Upper lobe of right lung (tissue), 1 donor: ENCODE measurements at places on chromosomes 1 and 21. TPM values are rescaled to one million over a fixed set of nuclear protein-coding genes. Genes with fewer than 3 reads are reported as not detected.

- no peaks in the 10 kb centered on the region for H3K27me3 ChIP-seq
- H3K4me1 ChIP-seq = no peaks in the 10 kb centered on the region
- H3K27ac ChIP-seq = no peak overlapping the region
- H3K36me3 ChIP-seq = no peaks in the 10 kb centered on the region
- DNase-seq = no peak
These were observed 1569.0 kb upstream of the B3GALT2 start for GRCh38 chr1:194755241-194755994.

DNA sequence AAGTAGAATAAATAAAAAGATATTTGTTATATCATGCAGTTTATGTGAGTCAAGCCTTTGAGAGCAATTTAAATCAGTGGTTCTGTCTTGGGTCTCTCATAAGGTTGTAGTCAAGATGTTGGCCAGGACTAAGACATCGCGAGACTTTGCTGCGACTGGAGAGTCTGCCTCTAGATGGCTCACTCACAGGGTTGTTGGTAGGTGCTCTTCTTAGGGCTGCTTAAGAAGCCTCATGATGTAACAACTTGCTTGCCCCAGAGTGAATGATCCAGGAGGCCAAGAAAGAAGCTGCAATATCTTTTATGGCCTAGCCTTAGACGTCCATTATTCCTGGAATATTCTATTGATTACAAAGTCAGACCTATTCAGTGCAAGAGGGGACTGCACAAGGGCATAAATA lies 73.1 kb upstream of the CACHD1 start:
- no peak for DNase-seq
- H3K27ac ChIP-seq = no peak overlapping the region
- H3K36me3 ChIP-seq = no peaks in the 10 kb centered on the region
- no peak overlapping the region for H3K4me3 ChIP-seq

DNA sequence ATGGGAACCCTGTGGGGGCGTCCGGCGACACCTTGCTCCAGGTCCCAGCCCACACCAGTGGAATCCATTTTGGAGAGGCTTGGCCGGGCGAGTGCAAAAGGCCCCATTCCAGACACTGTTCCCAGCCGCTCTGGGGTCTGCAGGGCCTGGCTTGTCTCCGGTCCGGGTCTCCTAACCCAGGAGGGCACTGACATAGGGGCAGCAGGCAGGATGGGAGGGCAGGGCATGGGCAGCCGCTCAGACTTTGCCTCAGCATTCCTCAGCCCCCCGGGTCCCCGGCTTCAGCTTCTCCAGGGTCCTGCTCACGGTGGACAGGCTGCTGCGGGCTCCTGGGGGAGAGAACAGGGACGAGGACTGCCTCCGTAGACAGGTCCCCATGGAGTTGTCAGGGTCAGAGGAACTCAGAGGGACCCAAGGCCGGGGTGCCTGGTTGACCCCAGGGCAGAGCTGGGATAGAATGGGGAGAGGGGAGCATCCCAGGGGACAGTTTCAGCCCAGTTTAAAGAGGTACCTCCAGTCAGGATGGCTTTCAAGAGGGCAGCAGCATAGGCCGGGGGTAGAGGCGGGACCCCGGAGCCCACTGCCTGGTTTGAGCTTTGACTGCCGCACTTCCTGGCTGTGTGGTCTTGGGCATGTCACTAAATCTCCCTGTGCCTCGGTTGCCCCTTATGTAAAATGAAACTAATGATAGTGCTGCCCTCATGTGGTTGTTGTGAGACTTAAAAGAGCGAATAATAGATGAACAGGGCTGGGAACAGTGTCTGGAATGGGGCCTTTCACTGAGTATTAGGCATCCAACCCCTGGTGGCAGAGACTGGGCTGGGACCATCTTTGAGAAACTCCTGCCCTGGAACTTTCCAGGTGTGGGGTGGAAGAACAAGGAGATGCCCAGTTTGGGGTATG lies 3.7 kb downstream of the KNCN start:
- H3K4me1 ChIP-seq = no peaks in the 10 kb centered on the region
- peaks cover 36% of the 10 kb centered on the region for H3K27me3 ChIP-seq
- H3K4me3 ChIP-seq = no peak overlapping the region
- H3K27ac ChIP-seq = no peak overlapping the region

DNA sequence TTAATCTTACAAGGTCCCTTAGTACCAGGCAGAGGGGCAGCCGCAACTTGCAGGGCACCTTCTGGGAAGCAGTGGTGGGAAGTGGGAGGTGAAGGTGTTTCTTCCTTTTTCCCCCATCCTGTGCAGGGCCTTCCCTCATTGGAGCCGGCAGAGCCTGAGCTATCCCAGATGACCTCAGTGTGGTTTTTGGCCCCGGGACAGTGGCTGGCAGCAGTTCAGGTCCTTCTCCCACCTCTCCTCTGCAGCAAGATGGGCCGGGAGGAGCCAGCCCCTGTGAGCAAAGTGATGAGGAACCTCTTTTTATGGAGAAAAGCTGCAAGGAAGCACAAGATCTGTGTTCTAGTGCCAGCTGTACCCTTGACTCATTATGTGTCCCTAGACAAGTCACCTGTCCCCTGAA lies 6.8 kb downstream of the PFKFB2 start:
- H3K4me1 ChIP-seq = no peaks in the 10 kb centered on the region
- H3K27ac ChIP-seq = no peak overlapping the region
- no peaks in the 10 kb centered on the region for H3K27me3 ChIP-seq
- peaks cover 26% of the 10 kb centered on the region for H3K36me3 ChIP-seq

GRCh38 chr1:67148516-67149178 lies 13.9 kb upstream of the C1orf141 start:
- H3K27ac ChIP-seq = no peak overlapping the region
- no peaks in the 10 kb centered on the region for H3K27me3 ChIP-seq
- no peak for DNase-seq
- no peaks in the 10 kb centered on the region for H3K36me3 ChIP-seq

GRCh38 chr1:97252076-97252475 lies 530.5 kb downstream of the PTBP2 start:
- no peaks in the 10 kb centered on the region for H3K27me3 ChIP-seq
- no peak overlapping the region for H3K4me3 ChIP-seq
- DNase-seq = no peak
- H3K4me1 ChIP-seq = no peaks in the 10 kb centered on the region
- no peaks in the 10 kb centered on the region for H3K36me3 ChIP-seq
- no peak overlapping the region for H3K27ac ChIP-seq

The B4GALT2 gene
- total RNA-seq = 23.8 TPM

The PLEKHN1 gene
- 2.1 TPM for total RNA-seq

The GBP7 gene
- total RNA-seq = 0.32 TPM

The C2CD4D gene
- total RNA-seq = 0.29 TPM

The BRDT gene
- total RNA-seq = not detected
